Stomach (tissue), 19 donors: ENCODE measurements at places on chromosomes 7 and 10. TPM values are rescaled to one million over a fixed set of nuclear protein-coding genes. Genes with fewer than 3 reads are reported as not detected.

DNA sequence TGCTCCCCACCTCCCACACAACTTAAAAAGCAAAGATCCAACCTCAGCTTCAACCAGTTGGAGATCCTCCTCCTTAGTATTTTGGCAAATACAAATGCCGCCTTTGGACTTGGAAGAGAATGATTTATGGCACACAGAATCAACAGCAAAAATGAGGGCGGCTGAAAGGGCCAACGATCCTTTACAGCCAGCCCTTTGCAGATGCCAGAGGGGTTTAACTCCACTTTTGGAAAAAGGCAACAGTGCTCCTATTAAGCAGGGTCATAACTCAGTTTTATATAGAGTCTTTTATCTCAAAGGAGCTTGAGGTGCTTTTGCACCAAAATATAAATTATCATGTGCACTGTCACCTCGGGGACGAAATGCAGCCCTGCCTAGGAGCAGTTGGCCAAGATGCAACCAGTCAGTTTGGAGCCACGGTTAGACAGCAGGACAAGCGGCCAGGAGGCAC, 56.7 kb upstream of the JCAD start:
- DNase-seq: peak; percentile 38

DNA sequence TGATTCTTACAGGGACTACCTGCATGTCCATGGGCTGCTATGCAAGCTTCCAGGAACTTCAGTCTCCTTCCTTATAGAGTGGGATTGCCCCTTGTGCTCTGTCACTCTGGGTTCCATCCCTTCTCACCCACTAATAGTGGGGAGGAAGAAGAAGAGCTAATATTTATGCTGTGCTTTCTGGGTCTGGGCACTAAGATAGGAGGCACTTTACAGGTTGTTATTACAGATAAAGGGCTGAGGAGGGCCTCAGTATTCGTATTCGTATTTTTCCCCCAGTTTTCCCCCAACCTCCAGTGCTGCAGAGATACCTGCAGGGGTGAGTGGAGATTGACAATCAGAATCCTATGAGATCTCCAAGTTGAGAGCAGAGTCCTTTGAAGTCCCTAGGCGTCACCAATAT, 14.2 kb downstream of the HK1 start:
- no peak for DNase-seq

- DNase-seq: no peak
Measured at GRCh38 chr7:80940539-80941207, 21.8 kb upstream of the SEMA3C start.

- no peak for DNase-seq
Measured at GRCh38 chr7:65429642-65430343, 56.1 kb downstream of the ZNF92 start.

GRCh38 chr7:7672545-7673239, 32.1 kb downstream of the UMAD1 start:
- no peak for DNase-seq

GRCh38 chr7:36272211-36272566, 117.5 kb upstream of the ANLN start:
- DNase-seq: no peak

DNA sequence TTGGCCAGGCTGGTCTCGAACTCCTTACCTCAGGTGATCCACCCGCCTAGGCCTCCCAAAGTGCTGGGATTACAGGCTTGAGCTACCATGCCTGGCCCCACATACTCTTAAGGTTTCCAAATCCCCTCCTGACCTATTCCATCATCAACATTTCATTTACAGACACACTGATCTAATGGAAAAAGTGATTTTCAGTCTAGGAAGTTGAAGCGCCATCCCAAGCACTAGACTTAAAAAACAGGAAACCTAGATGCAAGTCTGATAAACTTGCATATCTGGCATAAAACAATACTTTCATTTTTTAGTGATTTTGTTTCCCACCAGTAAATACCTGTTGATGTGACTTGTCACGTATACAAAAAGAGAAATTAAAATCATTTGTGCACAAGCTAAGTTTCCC, 44.0 kb downstream of the DNMBP start:
- no peak for DNase-seq

DNA sequence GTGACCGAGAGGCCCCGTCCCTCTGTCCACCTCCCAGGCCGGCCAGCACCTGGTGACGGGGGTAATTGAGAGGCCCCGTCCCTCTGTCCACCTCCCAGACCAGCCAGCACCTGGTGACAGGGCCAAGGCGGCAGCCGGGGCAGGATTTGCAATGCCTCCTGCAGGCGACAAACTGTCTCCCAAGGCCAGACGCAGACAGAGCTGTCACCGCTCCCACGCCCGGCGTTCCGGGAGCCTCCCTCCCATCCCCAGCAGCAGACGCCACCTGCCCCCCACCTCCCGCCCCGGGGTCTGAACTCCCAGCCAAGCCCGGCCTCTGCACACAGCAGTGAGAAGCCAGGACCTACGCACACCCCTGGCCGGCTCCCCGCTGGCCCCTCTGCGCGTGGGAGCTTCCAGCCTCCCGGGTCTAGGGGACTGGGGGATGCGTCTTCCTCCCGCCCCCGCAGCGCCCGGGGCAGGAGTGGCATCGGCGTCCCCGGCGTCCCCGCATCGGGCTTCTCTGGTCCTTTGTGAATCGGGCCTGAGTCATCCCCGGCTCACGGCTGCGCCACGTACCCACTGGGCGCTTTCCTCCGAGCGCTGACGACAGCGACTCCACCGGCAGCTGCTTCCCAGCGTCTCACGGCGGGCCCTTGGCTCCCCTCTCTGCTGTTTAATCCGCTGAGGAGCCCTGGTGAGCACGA, 95.1 kb upstream of the DIP2C start:
- peak; percentile 69 for DNase-seq

- DNase-seq: no peak
Measured at GRCh38 chr7:36794689-36795088, 70.4 kb upstream of the AOAH start.

DNA sequence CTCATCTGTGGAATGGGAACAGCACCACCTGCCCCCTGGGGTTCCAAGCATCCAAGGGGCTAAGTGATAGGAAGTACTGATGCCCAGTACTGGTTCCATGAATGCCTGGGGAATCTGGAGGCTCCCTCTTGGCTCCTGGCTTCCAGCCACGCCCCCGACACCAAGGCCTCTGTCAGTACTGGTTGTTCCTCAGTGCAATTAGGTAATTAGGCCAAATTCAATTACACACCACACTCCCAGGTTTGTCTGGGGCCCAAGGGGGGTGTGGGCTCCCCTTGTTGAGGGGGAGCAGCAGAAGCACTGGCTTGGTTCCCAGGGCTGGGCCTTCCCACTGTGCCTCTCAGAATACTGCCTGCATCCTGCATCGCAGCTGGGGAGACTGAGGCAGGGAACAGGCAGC, 114.4 kb upstream of the PPIF start:
- no peak for DNase-seq

- no peak for DNase-seq
Measured at GRCh38 chr7:39845006-39845405, 105.0 kb upstream of the CDK13 start.

- DNase-seq: no peak
Measured at GRCh38 chr7:112640685-112641084, 149.5 kb downstream of the TMEM168 start.

GRCh38 chr7:21346297-21346696, 81.6 kb upstream of the SP4 start:
- no peak for DNase-seq

GRCh38 chr7:143405173-143406001, 3.3 kb downstream of the EPHA1 start:
- no peak for DNase-seq

DNA sequence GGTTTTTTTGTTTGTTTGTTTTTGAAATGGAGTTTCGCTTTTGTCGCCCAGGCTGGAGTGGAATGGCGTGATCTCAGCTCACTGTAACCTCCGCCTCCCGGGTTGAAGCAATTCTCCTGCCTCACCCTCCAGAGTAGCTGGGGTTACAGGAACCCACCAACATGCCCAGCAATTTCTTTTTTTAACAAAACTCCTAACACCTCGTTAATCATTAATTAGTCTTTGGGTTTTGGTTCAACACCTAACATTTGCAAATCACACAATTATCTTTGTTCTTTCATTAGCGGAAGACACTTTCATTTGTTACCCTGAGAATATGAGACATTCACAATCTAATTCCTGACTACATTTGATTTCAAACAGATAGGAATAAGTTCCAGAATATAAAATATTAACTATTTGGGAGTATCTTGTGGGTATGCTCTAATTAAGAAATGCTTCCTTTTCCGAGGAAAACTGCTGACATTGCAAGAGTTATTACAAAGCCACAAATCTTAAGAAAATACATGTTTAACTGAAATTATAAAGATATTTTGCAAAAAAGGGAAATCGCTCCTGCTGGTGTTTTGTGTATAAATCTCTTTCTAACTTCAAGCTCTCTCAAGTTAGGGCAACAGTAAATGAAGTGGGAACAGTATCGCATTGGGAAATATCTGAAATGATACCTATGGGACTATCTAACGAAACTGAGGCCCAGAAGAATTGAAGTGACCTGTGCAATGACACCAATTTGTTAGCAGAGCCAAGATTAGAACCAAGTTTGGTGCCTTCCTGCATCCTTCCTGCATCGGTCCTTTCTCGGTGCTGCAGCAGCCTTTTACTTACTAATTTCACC, 1.2 kb upstream of the LSM8 start:
- DNase-seq: no peak

DNA sequence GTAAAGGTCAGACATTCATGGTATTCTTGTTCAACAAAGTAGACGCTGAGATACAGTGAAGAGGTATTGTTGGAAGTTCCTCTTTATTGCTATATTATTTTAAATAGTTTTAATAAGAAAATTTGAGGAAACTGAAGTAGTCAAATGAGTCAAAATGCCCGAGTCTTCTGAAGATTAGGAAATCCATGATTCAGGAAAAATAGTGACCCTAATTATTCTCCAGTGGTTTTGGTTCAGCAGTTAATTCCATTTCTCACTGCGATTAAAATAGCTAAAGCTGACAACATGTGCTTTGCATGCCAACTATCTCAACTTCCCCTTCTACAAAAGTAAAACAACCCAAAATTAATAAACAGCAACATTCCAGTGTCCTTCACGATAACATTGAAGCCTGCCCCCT, 32.7 kb upstream of the PFKP start:
- no peak for DNase-seq

- no peak for DNase-seq
Measured at GRCh38 chr10:80164596-80164995, 32.1 kb downstream of the PLAC9 start.

DNA sequence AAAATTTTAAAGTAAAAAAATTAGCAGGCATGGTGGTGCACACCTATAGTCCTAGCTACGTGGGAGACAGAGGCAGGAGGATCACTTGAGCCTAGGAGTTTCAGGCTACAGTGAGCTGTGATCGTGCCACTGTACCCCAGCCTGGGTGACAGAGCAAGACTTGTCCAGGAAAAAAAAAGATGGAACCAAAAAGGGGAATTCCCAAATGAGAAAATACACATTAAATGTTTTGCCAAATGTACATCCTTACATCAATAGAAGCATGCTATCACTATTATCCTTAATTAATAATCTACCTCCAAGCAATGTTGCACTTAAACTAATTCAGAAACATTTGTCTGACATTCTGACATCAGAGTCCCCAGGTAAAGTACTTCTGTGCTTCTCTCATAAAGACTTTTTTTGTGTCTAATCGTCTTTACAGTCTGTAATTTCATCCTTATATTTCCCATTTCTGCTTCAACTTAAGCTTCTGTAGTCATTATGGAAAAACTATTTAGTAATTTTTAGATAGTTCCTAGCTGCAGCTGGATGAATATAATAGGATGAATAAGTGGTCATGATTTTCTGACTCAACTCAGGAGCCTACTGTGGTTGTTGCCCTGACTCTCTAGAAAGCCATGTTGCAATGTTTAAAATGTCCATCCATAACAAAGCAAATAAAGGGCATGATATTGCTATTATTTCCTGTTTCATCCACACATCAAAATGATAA, 57.7 kb downstream of the MYPN start:
- DNase-seq: no peak

- DNase-seq: no peak
Measured at GRCh38 chr7:108026647-108027046, 23.7 kb upstream of the LAMB1 start.

- peak; percentile 88 for DNase-seq
Measured at GRCh38 chr10:86376852-86377796, 10.5 kb upstream of the GRID1 start.

DNA sequence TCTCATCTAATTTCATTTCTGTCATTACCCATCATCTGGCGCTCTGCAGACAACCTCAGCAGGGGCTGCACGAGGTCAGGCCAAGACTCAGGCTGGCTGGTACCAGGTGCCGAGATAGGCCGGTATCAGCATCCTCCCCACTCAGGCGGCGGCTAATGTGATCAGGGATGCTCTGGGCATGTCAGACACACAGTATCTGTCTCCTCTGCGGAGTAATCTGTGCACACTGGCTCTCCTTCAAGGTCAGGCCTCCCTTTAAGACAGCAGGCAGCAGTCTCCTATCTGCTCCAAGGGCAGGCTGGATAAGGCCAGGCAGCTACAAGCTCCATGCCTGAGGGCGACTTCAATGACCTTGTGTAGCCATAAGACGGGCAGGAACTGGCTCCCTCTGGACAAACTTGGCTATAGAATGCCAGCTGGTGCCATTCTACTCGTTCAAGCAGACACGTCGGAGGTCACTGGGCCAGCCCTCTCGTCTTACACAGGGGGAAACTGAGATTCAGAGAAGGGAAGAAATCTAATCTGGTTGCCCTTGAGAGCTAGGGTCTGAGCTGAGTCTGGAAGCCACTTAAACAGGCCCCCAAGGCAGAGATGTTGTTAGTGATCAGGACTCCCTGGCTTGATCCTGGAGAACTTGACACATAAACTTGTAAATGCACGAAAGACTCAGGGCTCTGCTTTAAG, 59.3 kb downstream of the ARHGAP22 start:
- peak; percentile 25 for DNase-seq

DNA sequence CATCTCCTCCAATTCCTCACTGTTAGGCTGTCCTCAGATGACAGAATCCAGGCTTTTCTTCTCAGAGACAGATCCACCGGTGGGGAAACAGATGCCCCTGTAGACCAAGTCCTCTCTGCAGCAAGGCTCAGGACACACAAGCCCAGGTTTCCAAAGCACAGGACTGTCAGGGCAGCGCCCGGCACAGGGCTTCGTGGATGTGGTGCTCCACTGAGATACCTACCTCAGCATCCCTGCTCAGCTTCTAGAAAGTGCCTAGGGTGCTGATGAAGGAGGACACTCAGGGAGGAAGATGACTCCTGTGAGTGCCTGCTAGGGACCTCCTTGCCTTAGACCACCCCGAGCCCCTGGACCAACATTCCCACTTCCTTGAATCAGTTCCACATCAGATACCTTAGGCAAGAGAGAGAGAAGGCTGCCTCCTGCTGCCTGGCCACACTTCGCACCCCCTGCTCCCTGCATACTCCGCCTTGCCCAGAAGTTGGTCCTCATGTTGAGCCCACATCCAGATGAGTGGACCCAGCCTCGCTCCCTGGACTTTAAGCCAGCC, 8.9 kb upstream of the RBP3 start:
- peak; percentile 23 for DNase-seq

GRCh38 chr7:107404740-107405537, 64.9 kb upstream of the GPR22 start:
- DNase-seq: peak; percentile 12

The BEND7 gene
- 22.3 TPM for total RNA-seq

The DENND2A gene
- total RNA-seq: 4.1 TPM

The STN1 gene
- total RNA-seq: 7.6 TPM
